ENCODE measurements at places on chromosomes 3 and 15.

- DNase-seq, result peak; percentile 40
Observed at GRCh38 chr3:124281453-124282316, 289.8 kb upstream of the ROPN1 start.

DNA sequence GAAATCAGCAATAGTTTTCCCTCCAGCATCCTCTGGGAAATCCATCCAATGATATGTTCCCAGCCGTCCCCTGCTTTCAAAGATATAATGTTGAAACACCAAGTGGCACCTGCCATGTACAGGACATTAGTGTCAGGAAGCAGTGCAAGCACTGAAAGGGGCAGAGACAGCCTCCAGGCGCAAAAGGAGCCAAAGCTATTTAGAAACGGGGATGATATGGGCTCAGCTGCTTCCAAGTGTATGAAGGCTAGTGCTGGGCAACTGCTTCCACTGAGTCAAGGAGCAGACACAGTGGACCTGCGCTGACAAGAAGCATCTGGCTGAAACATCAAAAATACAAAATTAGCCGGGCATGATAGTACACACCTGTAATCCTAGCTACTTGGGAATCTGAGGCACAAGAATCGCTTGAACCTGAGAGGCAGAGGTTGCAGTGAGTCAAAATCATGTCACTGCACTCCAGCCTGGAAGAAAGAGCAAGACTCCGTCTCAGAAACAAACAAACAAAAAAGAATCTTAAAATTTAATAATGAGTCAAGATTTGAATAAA lies 119.7 kb downstream of the AQP9 start:
- DNase-seq, result no peak

DNA sequence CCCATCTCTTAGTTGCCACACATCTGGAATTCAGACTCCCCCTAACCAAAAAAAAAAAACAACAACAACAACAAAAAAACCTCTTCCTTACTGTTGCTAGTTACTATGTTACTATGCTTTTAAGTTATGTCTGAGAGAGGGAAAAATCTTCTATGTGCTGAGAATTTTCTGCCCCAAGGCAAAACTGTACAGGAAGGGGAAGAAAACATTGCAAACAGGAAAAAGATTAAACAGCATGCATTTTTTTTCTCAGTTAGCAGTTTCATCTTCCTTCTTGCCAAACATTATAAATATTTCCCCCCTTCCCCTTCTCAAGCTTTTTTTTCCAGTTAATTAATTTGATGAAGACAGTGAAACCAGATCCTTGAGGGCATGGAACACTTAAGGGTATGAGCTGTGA lies 1.1 kb upstream of the CD200R1 start:
- DNase-seq, result no peak

DNA sequence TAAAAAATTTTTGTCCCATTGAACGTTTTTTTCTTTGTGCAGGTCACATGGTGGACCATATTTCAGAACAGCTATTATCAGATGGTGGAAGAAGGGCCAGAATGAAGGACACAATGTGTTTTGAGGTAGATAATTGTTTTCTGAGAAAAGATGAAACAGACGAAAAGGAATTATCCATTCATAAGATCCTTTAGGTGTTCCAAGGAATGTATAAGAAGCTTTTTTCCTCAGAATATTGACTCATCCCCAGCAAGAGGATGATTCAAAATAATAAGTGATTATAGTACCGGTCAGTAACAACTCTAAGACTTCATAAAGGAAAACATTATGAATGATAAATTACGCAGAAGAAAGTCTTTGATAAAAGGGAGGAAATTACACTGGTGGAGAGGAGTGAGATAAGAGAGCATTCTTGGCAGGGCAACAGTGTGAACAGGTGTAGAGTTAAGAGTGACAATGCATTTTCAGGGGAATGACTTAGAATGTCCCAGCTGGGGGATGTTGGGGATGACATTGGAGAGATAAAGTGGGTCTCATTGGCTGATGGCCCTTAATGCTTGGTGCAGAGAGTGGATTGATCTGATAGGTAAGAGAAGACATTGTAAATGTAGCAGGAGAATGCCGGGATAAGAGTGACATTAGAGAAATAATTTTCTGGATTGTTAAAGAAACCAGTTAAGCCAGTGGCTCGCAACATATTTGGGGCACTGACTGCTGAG lies 27.0 kb upstream of the AQP9 start:
- no peak for DNase-seq

GRCh38 chr3:114022145-114022802 lies 34.1 kb downstream of the CCDC191 start:
- DNase-seq, result no peak

DNA sequence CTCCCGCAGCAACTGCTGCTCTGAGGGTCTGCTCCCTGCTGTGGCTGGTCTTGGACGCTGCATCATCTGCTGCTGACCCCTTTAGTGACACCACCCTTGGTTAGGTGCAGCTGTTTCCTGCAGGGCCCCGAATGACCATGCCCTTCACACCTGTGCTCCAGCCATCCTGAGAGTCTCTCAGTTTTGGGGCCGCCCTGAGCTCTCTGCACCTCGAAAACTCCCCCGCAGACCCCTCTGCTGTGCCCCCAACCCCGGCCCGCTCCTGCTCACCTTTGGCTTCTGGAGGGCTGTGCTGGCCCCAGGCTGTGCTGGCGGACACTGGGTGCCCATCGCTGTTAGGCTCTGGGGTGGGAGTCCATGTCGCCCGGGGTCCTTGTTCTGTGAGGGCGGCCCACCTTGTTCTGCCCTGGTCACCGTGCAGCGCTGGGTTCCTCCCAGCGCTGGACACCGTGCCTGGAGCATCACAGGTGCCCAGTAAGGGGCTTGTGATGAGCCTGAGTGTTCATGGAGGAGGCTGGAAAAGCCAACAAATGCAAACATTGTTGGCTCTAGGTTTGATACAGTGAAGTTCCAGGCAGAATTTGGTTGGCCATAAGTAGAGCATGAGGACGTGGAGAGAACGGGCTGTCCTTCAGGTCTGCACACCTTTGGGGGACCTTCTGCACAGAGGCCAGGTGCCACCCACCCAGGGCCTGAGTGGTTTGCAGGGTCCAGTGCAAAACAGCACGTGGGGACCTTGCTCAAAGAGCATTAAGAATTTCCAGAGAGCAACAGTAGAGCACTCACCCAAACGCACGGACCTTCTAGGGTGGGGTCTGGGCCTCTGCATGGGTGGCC lies 12.3 kb downstream of the ABTB1 start:
- DNase-seq, result no peak

DNA sequence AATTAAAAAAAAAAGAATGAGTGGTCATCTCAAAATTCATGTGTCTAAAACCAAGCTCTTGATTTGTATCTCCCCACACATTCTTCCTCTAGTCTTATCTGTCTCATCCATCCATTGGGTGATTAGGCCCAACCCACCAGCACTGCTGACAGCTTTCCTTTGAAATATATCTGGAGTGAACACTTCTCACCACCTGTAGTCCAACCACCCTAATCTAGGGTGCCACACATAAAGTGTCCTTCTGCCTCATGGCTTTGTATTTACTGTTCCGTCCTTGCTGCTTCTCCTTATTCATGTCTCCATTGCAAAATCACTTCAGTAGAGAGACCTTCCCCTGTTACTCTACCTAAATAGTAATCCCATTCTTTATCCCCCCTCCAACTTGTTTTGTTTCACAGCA lies 82.4 kb upstream of the PTX3 start:
- DNase-seq, result no peak

GRCh38 chr15:83365370-83365938 lies 81.0 kb upstream of the BNC1 start:
- no peak for DNase-seq

GRCh38 chr3:53154881-53155285 lies 6.1 kb upstream of the PRKCD start:
- DNase-seq, result no peak

- DNase-seq, result no peak
Observed at GRCh38 chr3:45035441-45036301, 9.6 kb downstream of the CLEC3B start.

GRCh38 chr3:197828-198491 lies 1.4 kb downstream of the CHL1 start:
- DNase-seq, result peak; percentile 67

GRCh38 chr15:28103831-28104230 lies 4.7 kb upstream of the OCA2 start:
- DNase-seq, result no peak

GRCh38 chr15:100863796-100864267 lies 15.8 kb upstream of the ALDH1A3 start:
- no peak for DNase-seq

DNA sequence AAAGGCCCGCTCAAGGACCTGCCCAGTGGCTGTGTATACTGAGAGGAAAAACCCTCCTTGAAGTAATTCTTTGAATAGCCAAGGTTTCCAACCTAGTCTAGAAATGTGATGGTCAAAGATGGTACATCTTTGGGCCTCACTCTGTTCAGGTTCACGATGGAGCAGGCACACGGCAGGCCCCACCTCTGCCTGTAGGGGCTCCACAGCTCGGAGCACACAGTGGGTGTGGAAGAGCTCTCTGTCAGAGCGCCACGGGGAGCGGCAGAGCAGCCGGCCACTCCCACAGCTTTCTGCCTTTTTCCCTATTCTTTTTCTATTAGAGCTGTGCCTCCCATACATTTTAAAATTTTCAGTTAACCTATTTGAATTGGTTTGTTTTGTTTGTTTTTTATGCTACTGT lies 89.5 kb downstream of the CTNNB1 start:
- DNase-seq, result no peak

- DNase-seq, result no peak
Observed at GRCh38 chr3:27666708-27667107, 55.4 kb downstream of the EOMES start.

GRCh38 chr3:49401766-49402165 lies 10.0 kb downstream of the RHOA start:
- DNase-seq, result no peak

DNA sequence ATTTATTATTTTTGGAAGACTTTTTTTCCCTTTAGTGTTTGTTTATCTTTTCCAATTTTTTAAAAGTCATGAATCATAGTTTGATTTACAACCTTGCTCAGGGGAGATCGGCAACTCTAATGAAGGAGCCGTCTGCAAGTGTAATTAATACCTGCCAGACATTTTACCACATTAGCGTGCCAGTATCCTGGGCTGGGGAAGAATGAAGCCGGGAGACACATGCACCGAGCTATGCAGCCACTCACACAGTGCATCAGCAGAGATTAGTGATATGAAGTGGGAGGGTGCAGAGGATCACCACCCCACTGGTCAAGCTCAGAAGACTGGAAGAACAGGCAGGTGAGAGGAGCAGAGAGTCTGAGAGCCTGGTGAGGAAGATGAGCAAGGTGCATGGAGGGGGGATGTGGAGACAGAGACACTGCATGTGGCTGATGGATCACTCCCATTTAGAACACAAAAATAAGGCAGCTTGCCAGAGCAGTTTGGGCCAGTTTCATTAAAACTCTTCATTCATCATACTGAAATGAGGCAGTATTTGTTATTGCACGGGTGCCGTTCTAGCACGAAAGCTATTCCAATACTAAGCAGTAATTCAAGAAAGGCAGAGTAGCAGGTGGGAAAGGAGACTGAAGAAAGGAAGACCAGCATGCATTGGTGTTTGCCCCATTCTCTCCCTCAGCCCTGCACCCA lies 821.6 kb downstream of the TUSC7 start:
- no peak for DNase-seq

GRCh38 chr3:181955566-181955965 lies 243.8 kb downstream of the SOX2 start:
- no peak for DNase-seq

DNA sequence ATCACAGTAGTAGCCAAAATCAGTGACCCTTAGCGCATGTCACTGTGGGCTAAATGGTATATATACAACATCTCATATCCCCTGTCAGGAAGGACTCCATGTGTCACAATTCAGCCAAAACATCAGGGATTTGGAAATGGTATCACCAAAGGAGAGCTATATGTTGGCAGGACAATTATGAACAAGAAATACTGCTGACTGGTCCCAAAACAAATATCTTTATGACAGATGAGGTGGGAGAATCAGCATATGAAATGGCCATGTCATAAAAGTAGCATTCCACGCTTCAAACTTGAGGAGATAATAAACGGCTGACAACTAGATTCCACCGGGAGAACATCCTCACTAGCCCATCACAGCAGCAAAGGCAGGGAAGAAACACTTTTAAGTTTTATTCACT lies 158.4 kb downstream of the MAGI1 start:
- DNase-seq, result no peak

Measured in GM20000 (cell line).